ENCODE measurements at places on chromosomes 7 and 10.

DNA sequence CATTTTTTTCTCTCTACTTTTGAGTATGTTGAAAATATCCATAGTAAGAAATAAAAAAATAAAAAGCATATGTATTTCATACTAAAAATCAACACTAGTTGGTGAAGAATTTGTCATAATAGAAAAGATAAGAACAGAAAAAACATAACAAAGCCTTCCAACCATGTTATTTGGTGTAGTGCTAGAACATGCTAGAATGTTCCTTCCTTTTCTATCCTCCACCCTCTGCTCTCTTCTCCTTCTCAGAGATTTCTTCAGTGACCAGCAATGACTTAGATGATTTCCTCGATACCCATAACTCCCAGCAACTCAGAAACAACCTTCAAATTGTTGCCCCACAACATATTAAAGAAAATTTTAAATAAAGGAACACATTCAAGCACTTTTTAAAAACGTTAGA lies 2.6 kb downstream of the ZC3HAV1 start:
- peaks cover 22% of the 10 kb centered on the region for H3K4me1 ChIP-seq
- H3K4me3 ChIP-seq = no peak overlapping the region
- no peaks in the 10 kb centered on the region for H3K36me3 ChIP-seq
- H3K27ac ChIP-seq = no peak overlapping the region

DNA sequence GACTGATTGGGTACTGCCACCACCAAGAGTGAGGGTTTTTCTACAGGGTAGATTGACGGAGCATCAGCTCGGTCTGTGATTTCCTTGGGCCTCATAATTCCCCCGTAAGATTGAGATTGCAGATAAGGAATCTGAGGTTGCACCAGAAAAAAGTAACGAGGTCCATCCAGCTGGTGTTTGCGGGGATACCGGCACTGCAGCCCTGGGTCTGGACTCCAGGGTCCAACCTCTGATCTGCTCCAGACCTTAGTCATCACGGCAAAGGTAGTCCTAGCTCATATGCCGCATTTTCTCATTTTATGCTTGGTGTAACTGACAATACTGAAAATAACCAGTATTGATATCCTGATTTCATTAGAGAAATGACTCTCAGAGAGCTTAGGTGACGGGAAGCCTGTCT lies 3.9 kb downstream of the CARD11 start:
- peaks cover 3% of the 10 kb centered on the region for H3K4me1 ChIP-seq
- DNase-seq = no peak
- H3K27ac ChIP-seq = no peak overlapping the region
- no peaks in the 10 kb centered on the region for H3K36me3 ChIP-seq

DNA sequence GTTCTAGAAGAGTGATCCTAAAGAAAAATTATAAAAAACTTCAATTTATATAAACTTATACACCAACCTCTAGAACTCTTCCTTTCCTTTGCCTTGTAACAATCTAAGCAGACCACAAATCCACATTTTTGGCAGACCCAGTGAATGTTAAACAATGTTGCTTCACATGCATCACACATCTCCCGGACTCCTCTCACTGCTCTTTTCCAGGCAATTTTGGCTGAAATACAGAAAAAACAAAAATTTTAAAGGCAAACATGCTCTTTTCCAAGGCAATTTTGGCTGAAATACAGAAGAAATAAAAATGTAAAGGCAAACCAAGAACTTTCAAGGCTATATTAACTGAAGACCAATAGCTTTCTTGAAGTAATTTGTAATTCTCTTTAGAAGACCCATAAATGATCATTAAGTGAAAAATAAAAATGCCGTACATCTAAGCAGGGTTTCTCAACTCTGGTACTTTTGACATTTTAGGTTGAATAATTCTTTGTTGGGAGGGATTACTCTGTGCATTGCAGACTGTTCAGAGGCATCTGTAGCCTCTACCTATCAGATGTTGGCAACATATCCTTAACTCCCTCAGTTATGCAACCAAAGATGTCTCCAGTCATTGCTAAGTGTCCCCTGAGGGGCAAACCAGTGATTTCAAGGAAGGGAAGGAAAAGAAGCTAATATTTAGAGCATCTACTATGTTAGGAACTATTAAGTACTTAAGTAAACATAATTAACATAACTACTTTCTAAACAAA lies 64.4 kb downstream of the NRBF2 start:
- H3K4me3 ChIP-seq = no peak overlapping the region
- H3K27me3 ChIP-seq = no peaks in the 10 kb centered on the region
- H3K36me3 ChIP-seq = peaks cover 6% of the 10 kb centered on the region
- H3K4me1 ChIP-seq = no peaks in the 10 kb centered on the region
- no peak overlapping the region for H3K27ac ChIP-seq

- no peak overlapping the region for H3K27ac ChIP-seq
- H3K27me3 ChIP-seq = no peaks in the 10 kb centered on the region
- DNase-seq = no peak
- H3K4me1 ChIP-seq = no peaks in the 10 kb centered on the region
Observed at GRCh38 chr10:26550774-26551526, 112.8 kb downstream of the APBB1IP start.
